ENCODE measurements at places on chromosomes 16 and 17.
A peak's percentile ranks its signal among the peaks of the same experiment; 100 is the strongest.

GRCh38 chr16:4347765-4348509 lies 3.2 kb downstream of the PAM16 start:
- no peak for DNase-seq

GRCh38 chr16:55479430-55480140 lies 587 bp downstream of the MMP2 start:
- no peak for DNase-seq

GRCh38 chr17:73027130-73027741 lies 65.3 kb downstream of the SLC39A11 start:
- DNase-seq: no peak

DNA sequence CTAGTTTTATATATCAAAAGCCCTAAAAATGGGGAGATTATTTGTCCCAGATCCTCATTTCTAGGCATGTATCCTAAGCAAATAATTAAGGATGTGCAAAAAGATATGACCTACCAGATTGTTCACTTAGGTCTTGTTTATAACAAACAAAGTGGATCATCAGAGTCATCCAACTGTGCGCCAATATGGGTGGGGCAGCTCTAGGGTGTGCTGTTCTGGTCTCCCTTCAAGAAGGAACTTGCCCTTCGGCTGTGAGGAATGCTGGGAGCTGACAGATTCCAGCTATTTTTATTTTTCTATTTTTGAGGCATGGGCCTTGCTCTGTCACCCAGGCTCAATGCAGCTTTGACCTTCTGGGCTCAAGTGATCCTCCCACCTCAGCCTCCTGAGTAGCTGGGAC lies 13.8 kb downstream of the CHP2 start:
- no peak for DNase-seq

GRCh38 chr17:65394811-65395472 lies 166.5 kb downstream of the AXIN2 start:
- DNase-seq: no peak

GRCh38 chr17:6092903-6093468 lies 22.8 kb downstream of the WSCD1 start:
- no peak for DNase-seq

DNA sequence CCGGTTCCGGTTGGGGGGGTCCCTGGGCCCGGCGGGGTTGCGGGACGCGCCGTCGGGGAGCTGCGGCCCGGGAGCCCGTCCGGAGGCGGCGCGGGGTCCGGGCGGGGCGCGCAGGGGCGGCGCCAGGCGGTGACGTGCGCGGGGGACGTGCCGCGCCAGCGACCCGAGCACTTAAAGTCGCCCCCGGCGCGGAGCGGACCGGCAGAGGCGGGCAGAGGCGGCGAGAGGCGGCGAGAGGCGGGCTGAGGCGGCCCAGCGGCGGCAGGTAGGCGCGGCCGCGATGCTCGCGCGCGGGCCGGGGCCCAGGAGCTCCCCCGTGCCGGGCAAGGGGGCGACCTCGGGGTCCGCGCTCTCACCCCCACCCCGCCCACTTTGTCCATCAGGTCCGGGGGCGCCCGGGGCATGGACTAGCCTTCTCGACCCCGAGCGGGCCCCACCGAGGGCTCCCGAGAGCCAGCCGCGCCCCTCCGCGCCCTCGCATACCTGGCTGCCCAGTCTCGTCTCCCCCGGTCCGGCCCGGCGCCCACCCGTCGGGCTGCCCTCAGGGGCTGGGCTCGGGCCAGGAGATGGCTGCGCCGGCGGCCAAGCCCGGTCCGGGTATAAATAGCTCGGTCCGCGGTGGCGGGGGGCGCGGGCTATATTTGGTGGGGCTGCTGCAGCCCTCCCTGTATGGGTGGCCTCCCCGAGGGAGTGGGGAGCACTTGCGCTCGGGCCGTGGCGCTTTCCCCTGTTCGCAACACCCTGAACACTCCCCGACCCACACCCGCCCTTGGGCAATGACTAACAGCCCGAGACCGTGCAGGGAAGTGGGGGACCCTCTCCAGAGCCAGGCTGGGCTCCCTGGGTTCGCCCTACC lies at the start of gene SLC16A3:
SLC16A3 (plus strand) TSS at position 201 of the 856 bp plus-strand sequence. CDS start 6,967 bp downstream, outside the sequence.
- DNase-seq: peak; percentile 45

DNA sequence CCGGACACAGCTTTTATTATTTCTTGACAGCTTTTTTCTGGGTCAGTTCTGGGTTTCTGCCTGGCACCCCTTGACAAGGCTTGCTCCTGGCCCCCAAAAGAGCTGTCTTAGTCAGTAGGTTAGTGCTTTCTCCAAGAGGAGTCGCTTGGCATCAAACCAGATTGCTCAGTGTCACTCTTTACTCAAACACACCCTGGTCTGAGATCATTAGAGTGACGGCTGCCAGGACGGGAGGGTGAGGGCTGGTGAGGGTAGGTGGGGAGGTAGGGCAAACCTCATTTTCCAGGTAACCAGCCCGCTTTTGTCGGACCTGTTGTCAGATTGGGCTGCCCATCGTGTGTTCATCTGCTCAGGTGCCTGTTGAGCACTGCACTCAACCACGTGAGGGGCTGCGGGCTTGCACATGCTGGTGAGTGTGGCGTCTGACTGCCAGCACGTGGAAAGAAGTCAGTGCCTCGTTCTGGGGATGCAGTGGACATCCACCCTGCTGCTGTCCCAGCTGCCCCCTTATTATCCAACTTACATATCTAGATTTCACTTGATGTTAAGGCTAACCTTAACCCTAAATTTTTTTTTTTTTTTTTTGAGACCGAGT lies 12.4 kb downstream of the TMEM94 start:
- no peak for DNase-seq

- DNase-seq: no peak
Observed at GRCh38 chr17:58319173-58320162, 9.1 kb downstream of the TSPOAP1 start.

DNA sequence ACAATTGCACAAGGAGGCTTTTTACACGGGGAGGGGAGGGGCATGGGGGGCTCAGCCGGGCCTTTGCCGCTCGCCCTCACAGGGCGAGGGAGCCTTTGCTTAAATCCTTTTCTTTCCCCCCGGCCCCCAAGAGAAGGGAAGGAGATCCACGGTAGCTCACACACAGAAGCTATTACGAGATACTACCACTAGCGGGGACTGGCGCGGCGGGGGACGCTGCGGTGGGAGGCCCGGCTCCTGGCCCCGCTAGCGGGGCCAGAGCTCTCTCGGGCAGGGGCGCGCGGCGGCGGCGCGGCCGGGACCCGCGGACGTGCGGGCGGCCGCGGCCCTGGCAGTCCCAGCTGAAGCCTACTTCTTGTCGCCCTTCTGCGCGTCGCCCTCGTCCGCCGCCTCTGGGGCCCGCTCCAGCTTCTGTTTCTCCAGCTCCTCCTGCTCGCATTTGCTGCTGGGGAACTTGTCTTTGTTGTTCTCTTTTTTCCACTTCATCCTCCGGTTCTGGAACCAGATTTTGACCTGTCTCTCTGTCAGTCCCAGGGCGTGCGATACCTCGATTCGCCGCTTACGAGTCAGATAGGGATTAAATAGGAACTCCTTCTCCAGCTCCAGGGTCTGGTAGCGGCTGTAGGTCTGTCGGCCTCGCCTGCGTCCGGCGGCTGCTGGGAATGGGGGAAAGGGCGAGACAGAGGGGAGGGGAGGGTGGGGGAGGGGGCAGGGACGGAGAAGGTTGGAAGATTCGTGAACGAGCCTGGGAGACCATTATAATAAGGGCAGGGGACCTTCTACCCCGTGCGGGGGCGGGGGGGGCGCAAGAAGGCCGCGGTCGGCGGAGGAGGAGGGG lies 2.0 kb downstream of the HOXB8 start:
- no peak for DNase-seq

DNA sequence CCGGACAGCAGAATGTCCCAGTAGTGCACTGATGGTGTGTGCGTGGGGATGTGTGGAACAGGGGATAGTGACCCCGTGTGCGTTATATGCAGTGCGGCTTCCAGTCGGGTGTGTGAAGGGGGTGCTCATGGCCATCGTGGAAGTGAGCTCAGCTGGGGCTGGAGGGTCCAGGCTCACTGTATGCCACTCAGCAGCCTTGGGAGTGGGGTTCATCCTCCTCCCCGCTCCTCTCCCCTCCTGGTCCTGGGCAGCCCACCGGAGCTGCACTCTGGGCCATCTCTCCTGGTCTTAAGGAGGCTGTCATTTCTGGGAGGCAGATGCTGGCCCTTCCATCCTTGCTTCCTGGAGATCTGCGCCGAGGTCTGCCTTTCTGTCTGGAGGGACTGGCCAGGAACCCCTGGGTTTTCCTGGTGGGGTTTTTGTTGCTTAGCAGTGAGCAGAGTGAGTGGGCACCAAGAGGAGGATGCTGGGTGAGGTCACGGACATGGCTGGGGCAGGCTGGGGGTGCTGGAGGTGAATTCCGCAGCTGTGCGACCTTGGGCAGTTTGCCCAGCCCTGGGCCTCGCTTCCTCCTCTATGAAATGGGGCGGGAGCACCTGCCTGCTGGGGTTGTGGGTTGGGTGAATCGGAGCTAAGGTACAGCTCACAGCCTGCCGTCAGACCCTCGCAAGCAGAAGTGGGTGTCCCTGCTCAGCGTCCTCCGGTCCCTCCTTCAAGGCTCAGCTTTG lies 164.1 kb downstream of the SEC14L1 start:
- no peak for DNase-seq

GRCh38 chr16:24887472-24887871 lies 41.7 kb downstream of the SLC5A11 start:
- DNase-seq: no peak

GRCh38 chr16:89922477-89922883 lies 662 bp upstream of the TUBB3 start:
- DNase-seq: no peak

GRCh38 chr16:82695806-82696205 lies 69.0 kb downstream of the CDH13 start:
- DNase-seq: no peak

GRCh38 chr17:75661531-75661930 lies 5.4 kb downstream of the RECQL5 start:
- no peak for DNase-seq

DNA sequence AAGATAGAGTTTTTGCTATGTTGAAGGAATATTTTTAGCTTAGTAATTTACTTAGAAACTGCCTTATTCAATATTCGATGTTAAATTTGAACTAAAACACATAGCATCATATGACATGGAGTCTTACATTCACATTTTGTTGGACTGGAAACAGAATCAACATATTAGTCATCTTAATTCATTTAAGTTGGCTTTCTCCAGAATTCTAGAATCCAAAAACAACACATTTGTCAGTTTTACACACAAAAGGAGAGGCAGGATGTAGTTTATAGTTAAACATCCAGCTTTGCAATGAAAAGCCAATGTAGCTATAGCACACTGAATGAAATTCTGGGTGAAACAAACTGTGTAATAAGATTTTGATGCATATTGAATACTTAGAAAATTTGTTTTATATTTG lies 43.3 kb downstream of the WWOX start:
- DNase-seq: no peak

DNA sequence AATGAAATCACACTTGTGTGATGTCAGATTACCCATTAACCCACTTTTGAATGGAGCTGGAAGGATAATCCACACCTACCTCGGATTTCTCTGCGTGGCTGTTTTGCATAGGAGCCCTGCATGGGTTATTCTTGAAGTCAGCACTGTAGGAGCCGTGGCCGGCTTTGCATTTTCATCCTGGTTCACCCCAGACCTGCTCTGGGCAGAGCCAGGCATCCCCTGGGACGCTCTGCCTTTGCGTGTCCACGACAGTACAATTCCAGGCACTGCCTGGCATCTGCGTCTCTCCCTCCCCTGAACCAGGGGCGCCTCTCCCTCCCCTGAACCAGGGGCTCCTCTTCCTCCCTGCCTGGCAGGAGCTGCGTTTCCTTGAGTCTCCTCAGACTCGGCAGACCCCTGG lies 29.7 kb upstream of the ZNF750 start:
- no peak for DNase-seq

DNA sequence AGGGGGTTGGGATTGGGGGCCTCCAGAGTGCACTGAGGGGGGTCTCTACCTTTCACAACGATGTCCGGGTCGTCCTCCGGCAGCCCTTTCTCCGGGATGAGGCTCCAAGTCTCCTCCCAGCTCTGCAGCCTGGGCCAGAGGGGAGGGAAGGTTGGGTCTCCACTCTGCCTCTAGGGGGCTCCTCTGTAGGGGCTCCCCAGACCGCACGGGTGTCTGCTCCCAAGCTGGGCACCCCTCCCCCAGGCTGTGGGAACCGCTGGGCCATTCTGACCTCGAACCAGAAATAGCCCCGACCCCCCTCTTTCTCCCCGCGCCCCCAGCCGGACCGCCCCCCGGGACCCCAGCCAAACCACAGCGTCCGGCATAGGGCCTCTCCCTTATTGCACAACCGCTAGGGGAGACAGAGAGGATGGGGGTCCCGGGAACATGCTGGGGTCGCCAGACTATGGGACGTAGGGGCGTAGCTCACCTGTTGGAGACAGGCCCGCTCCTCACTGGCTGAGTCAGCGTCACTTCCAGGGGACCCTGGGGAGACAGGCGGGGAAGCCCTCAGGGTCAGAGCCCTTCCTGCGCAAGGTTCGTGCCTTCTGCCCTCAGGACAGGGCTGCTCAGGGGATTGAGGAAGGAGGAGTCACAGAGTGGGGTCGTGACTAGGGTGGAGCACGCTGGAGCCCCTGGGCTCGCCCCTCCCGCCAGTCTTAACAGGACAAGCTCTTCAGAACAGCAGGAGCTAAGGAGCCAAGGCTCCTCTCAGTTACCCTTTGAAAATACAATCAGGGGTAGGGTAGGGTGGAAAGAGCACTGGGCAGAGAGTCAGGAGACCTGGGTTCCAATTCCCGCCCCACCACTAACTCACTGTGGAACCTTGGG lies 2.7 kb downstream of the PLEKHH3 start:
- DNase-seq: no peak

DNA sequence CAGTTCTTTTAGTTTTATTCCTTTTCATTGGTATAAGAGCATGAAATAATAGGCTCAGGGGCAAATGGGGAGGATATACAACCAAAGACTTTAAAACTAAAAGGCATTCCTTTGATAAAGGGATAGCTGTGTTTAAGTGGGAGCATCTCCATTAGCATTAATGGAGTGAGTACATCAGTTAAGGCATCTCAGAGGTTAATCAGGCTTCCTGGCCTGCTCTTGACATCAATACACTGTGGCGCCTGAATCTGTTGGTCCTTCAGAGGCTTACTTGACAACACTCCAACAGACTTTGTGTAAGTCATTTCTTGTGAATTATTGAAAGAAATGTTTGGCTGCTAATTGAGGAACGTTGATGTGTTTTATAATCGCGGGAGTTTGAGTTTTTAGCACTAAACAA lies 230.7 kb downstream of the BCAS3 start:
- DNase-seq: no peak

Measured in stimulated activated CD4-positive, alpha-beta T cell treated with anti-CD3 and anti-CD28 coated beads, Interleukin-1b, Interleukin-23, amount 100 ng/mL, for 1 hour (primary cell).